Glomerular endothelial cell (primary cell): ENCODE measurements at places on chromosomes 11 and 22.

GRCh38 chr11:64787526-64788320 is 9.4 kb upstream of the SF1 start:
- no peak for DNase-seq

DNA sequence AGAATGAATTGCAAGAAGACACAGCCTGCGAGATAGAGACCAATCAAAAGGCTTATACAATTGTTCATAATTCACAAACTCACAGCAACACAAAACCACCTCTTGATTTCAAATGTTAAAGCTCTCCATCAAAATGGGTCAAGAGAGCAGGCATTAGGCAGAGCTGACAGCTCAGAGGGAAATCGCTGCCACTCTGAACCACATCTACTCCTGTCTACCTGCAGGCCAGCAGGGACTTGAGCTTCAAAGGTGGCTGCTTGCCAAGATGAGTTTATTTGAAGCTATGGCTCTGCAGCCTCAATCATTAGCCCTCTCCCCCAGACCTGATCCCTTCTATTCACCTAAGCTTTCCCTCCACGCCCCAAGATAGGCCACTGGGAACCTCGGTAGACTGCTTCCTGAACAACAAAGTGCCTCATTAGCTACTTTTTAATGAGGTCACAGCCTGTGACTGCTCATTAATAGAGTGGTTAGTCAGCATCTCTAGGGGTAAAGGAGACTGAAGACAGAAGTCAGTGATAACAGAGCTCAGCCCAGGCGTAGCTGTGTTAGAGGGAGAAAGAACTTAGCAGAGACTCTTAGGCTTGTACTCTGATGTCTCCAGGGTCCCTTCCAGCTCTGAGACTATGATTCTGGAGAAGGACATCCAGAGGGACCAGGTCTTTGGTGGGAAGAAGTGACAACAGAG is 21.2 kb upstream of the OR10A5 start:
- DNase-seq, result no peak

DNA sequence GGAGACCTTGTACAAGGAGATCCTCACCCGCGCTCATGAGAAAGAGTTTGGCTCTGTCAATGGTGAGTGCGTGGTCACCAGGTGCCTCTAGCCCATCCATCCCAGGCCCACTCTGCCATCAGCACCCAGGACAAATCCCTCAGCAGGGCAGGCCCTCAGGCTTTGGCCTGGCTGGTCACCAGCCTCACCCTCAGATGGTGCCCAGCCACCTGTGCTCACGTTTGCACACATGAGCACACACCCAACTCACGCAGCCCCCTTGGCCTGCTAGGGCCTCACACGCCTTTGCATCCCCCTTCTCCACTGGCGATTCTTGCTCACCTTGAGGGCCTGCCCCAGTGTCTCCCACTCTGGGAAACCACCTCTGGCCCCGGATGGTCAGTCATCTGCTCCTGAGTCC is 4.1 kb upstream of the RAB1B start:
- DNase-seq, result no peak

DNA sequence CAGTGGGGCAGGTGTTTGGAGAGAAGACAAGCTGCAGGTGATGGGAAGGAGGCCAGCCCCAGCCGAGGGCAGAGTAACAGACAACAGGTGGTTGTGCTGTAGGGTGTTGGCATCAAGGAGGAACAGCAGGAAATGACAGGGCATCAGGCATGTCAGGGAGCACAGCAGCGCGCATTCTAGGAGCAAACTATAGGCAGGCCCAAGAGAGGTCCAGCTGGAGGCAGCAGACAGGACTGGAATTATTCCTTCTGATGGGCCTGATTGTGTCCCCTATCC is 13.6 kb downstream of the ADM start:
- no peak for DNase-seq

GRCh38 chr22:39173787-39174497 is 21.5 kb upstream of the CBX7 start:
- no peak for DNase-seq

- no peak for DNase-seq
Measured at GRCh38 chr11:66432597-66432996, 6.1 kb downstream of the MRPL11 start.

- DNase-seq, result no peak
Measured at GRCh38 chr11:65415499-65416340, 6.9 kb upstream of the NEAT1 start.

- DNase-seq, result no peak
Measured at GRCh38 chr11:109819410-109819809, 273.8 kb upstream of the ZC3H12C start.
